ENCODE measurements at places on chromosomes 1 and 21. TPM values are rescaled to one million over a fixed set of nuclear protein-coding genes. Genes with fewer than 3 reads are reported as not detected.

Gene CDC42BPA
- polyA plus RNA-seq: 36.6 TPM

Gene IL12RB2
- polyA plus RNA-seq: 0.32 TPM

Gene EDN2
- 0.44 TPM for polyA plus RNA-seq

Gene DCST1
- not detected for polyA plus RNA-seq

Gene EFNA3
- 2.3 TPM for polyA plus RNA-seq

Gene OR14K1
- polyA plus RNA-seq: not detected

Gene LMX1A
- polyA plus RNA-seq: 0.29 TPM

Gene IFNLR1
- polyA plus RNA-seq: 0.51 TPM

Gene OR2L3
- not detected for polyA plus RNA-seq

Gene PLA2G2F
- polyA plus RNA-seq: 2.6 TPM

Gene BEST4
- polyA plus RNA-seq: 0.30 TPM

Gene DPT
- polyA plus RNA-seq: 198 TPM

Gene OR6N2
- polyA plus RNA-seq: not detected

Gene KCNA3
- 0.37 TPM for polyA plus RNA-seq

Gene FYB2
- polyA plus RNA-seq: 0.09 TPM

Gene THEMIS2
- 17.6 TPM for polyA plus RNA-seq

Gene ZBTB8B
- 0.04 TPM for polyA plus RNA-seq

Gene PLPPR4
- 25.4 TPM for polyA plus RNA-seq
